Fibroblast of skin of right biceps (primary cell): ENCODE measurements at places on chromosomes 11 and 22.

- DNase-seq, result peak; percentile 79
Measured at GRCh38 chr22:22928666-22929380, 41.2 kb downstream of the IGLL5 start.

- no peak for DNase-seq
Measured at GRCh38 chr11:32616903-32617302, 33.3 kb downstream of the EIF3M start.

- DNase-seq, result no peak
Measured at GRCh38 chr22:21766691-21767462, 31.3 kb upstream of the YPEL1 start.

GRCh38 chr11:120522736-120523135 lies 11.2 kb downstream of the GRIK4 start:
- DNase-seq, result no peak

DNA sequence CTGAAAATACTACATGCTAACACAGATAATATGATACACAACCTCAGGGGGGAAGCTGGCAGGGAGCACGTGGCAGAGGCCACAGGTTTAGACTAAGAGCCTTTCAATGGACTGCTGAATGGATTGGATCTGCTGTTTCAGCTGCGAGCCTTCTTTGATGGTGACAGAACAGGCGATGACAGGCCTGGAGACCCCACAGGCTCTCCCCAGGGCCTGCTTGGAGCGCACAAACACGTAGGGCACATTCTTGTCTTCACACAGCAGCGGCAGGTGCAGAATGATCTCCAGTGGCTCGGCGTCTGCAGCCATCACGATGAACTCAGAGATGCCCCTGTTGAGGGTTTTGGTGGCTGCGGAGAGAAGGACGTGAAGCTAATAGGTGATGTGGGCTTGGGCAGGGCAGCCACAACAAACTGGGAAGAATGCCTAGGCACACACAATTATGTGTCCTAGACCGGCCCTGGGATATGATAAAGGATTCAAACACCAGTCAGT lies 13.8 kb downstream of the SNU13 start:
- no peak for DNase-seq

- no peak for DNase-seq
Measured at GRCh38 chr22:22098457-22099193, 116.0 kb upstream of the TOP3B start.

- no peak for DNase-seq
Measured at GRCh38 chr22:21451545-21452520, 15.4 kb upstream of the TMEM191C start.

DNA sequence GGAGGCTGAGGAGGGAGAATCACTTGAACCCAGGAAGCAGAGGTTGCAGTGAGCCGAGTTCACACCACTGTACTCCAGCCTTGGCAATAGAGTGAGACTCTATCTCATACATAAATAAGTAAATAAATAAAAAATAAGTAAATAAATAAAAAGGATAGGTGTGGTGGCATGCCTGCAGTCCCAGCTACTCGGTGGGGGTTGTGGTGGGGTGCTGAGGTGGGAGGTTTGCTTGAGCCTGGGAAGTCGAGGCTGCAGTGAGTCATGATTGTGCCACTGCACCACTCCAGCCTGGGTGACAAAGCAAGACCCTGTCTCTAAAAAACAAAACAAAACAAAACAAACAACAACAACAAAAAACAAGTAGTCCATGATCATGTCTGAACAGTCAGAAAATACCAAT lies 3.1 kb downstream of the LARGE2 start:
- no peak for DNase-seq

DNA sequence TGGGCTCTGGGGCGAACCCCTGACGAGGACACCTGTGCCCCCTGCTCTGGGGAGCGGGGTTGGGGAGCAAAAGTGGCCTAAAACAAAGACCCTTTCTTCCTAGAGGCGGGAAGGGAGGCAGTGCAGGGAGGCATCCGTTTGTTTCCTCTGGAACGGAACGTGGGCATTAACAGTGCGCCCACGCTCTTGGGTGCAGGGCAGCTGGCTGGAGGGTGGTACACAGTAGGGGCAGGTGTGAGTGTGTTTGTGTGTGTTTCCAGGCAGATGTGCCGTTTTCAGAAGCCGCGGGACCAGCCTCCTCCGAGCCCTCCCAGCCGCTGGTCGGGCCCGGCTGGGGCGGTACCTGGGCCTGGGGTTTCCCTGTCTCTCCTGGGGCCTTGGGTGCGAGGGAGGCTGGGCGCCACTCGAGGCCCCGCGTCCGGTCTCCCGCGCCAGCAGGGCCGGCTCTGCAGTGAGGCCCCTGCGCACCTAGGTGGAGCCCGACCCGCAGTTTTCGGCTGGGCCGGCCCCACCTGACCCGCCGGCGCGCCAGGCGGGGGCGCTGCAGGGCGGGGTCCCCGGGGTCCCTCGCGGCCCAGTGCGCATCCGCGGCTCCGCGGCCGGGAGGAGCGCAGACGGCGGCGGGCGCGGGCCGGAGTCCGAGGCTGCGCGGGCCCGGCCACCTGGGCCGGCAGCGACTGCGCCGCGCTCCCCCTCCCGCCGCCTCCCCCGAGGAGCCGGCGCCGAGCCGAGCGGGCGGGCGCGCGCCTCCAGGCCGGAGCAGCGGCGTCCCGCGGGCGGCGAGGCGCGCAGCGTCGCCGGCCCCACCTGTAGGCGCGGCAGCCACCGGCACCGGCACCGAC lies 1252.7 kb downstream of the BRD1 start:
- peak; percentile 77 for DNase-seq

- DNase-seq, result no peak
Measured at GRCh38 chr11:60934790-60935605, 10.7 kb downstream of the TMEM132A start.

DNA sequence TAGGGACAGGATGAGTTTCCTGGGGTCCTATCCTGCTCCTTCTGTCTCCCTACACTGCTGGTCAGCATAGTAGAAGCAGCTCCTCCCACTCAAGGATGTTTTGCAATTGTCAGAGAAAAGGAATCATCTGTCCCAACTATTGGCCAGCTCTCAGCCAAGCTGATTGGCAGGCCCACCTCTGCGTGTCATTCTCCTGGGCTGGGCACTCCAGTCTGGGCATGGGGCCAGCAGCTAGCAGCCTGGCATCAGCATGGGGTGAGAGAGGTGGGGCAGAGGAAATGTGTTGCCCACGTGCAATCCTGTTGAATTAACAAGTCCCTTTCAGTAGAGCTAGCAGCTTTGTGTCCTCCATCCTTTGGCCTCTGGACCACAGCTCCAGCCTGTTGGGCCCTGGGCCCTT lies 14.1 kb downstream of the ANKK1 start:
- DNase-seq, result no peak
